ENCODE measurements at places on chromosomes 12 and 14.

GRCh38 chr14:90999299-90999698 is 61.1 kb downstream of the RPS6KA5 start:
- DNase-seq, result no peak

GRCh38 chr12:54002915-54003389 is 3.0 kb downstream of the HOXC9 start:
- no peak for DNase-seq

- DNase-seq, result peak; percentile 7
Measured at GRCh38 chr14:31206536-31207286, 882 bp downstream of the HECTD1 start.

DNA sequence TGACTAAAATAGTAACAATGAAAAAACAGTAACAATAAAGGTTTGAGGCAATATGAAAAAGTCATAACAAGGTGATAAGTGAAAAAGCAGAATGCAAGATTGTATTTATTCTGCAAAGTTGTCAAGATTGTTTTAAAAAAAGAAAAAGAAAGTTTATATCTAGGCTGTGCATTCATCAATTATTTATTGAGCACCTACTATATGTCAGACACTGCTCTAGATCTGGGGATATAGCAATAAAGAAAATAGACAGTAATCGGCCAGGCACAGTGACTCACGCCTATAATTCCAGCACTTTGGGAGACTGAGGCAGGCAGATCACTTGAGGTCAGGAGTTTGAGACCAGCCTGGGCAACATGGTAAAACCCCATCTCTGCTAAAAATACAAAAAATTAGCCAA is 3.8 kb downstream of the PLA2G1B start:
- no peak for DNase-seq

GRCh38 chr12:69644511-69644910 is 33.8 kb upstream of the LRRC10 start:
- no peak for DNase-seq

DNA sequence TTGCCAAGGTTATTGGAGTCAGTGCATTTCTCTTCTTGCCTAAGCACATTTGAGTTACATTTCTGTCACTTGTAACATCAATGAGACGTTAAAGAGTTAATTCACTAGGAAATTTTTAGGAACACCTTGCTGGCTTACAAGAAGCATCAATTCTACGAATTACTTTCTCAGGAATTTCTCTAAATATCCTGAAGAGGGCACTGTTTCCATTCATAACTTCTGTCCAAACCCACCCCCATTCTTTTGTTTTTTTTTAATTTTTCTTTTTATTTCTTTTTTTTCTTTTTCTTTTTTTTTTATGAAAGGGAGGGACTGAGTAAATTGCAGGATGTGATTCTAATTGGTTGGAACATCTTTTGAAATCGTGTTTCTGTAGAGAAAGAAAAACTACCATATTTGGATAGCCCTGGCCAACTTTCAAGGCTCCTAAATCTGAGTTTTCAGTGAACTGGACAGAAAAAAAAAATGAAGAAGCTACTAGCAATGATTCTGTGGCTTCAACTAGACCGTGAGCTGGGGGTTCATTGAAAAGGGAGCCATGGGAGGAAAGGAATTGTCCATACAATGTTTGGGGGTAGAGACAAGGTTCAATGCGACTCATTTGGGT is 285.3 kb downstream of the DAD1 start:
- DNase-seq, result no peak

DNA sequence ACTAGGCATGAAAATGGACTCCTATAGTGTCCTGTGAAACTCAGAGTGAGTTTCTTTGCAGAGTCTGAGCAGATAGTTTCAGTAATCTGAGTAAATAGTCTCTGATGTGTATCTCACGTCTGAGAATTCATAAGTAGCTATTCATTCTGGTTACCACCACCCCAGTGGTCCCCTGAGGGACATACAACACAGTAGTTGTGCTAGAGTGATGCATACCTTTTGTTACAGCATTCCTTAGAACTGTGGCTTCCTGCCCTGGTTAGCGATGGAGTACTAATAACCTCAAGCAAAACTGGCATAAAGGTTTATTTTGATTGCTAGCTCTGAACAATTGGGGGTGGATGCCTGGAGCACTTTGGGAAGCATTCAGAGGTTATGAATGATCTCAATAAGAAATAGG is 114.7 kb downstream of the DAAM1 start:
- DNase-seq, result no peak

GRCh38 chr12:121673013-121673511 is 3.6 kb upstream of the MORN3 start:
- DNase-seq, result no peak

DNA sequence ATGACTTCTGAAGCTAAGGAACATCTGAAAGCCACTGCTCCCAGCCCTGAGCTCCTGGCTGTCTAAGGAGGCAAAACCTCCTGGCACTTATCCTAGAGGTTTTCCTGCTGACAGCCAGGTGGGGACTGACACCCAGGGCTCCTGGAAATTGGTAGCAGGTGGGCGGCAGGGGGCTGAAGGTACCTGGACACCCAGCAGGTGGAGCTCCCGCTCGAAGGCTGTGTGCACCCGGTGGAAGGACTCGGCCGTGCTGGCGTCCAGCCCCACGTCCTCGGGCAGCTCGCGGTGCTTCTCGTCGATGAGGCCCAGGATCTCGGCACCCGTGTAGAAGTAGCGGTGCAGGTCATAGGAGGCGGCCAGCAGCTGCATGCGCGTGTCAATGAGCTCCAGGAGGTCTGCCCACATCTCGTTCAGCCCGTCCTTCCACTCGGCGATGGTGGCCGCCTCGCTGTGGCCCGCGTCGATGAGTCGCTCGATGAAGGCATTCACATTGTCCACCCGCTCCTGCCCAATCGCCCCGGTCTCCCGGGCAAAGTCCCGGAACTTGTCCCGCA is 68.2 kb downstream of the PLEKHG3 start:
- DNase-seq, result no peak

DNA sequence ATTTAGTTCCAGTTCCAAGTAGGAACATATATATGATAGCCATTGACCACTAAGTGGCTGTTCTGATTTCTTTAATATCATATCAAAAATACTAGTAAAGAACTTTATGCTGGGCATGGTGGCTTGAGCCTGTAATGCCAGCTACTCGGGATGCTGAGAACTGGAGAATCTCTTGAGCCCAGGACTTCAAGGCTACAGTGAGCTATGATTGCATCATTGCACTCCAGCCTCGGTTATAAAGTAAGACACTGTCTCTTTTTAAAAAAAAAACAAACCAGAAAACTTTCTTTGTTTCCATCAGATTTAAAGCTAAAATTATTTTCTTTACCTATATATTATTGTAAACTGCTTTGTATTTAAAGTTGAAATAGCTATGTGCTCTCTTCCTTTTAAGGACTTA is 127.0 kb downstream of the SCAF11 start:
- DNase-seq, result no peak

- no peak for DNase-seq
Measured at GRCh38 chr12:122799641-122800243, 25.4 kb downstream of the CCDC62 start.

- DNase-seq, result no peak
Measured at GRCh38 chr12:84712747-84713146, 199.9 kb downstream of the SLC6A15 start.

DNA sequence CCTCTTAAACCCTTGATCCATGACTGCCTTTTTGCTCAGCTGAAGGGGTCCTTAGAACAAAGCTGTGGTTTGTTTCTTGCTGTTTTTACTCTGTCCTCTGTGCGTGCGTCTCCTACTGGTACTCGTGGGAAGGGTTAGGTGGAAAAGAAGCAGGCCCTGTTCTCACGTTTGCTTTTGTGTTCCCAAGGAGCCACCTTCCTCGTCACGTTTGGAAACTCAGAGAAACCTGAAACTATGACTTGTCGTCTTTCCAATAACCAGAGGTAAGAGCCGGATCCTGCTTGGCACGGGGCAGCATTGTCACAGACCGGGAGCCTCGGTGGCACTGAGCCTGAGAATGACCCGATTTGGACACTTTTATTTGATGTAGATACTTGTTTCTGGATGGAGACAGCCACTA is 13.1 kb downstream of the ZFYVE21 start:
- no peak for DNase-seq

GRCh38 chr14:101065246-101065645 is 161.7 kb upstream of the RTL1 start:
- DNase-seq, result no peak

- no peak for DNase-seq
Measured at GRCh38 chr12:124660851-124661250, 93.4 kb upstream of the NCOR2 start.

DNA sequence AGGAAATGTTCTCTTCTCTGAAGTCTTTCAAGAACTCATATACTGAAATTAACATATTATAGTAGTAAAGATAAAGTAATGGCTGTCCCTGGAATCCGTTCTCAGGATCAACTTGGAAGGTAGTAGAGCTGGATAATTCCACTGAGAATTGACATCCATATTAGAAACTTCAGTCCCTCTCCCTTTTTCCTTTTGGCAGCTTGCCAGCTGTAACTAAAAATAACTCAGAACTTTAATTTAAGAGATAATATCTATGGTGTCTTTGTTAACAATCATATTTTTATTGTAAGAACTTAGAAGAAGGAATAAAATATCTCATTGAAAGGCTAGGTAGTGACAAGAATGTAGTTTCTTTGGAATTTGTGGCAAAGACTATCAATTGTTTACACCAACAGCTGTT is 61.4 kb upstream of the PLEKHA5 start:
- DNase-seq, result no peak

DNA sequence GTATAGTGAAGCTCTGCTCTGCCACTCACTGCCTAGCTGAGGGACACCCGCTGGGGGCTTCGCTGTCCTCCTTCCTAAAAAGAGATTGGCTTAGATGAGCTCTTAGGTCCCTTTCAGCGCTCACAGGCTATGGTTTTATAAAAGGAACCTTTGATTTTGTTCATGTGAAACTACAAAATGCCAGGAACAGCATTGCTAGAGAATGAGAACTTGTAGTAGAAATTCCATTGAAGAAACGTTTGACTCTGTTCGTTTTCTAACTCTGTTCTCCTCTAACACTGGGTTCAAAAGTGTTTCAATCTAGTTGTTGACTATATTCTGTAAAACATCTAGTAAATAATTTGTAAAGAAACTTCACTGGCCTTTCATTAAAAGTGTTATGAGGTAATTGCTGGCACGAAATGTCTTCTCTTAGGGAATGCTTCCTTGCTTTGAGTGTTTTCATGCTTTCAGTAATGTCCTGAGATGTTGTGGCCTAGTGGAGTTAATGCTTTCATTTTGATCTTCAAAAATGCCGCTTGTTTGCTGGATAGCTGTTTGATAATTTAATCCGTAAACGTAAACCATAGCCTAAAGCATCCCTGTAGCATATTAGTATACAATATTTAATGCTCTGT is 1.6 kb downstream of the MARK3 start:
- no peak for DNase-seq

DNA sequence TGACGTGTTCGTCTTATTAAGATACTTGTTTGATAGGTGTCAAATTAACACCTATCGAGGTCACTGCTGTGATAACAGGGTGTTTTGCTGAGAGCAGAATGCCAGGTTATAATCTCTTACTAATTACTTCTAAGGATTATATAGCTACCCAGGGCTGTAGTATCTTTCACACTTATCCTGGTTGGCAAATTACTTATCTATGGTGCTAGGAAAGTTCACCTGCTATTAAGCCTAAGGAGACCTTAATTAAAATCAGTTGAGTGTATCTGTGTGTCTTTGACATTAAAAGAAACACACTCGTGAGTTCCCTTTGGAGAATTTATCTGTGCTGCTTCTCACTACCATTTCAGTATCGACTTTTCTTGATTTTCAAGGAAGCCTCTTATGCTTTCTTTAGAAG is 301.6 kb upstream of the SLC16A7 start:
- DNase-seq, result no peak

DNA sequence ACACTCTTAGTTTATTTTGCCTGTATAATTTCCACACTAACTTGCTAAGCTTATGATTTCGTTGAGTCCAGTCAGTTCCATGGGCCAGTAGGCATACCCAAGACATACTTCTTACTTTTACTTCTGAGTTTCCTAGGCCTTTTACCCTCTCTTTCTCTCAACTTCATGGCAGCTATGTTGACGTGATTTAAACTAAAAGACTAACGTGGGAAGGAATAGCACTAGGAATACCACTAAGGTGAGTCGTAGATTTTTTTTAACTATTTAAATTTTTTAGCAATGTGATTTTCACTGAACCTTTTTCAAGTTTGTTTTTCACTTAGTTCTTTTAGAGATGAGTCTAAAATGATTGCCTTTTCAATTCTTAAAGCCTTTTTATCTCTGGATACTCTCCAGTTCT is 793.5 kb upstream of the NOVA1 start:
- no peak for DNase-seq

- DNase-seq, result no peak
Measured at GRCh38 chr12:6430124-6430989, 14.4 kb upstream of the CD27 start.

- no peak for DNase-seq
Measured at GRCh38 chr14:22668417-22668816, 24.3 kb upstream of the OR6J1 start.

DNA sequence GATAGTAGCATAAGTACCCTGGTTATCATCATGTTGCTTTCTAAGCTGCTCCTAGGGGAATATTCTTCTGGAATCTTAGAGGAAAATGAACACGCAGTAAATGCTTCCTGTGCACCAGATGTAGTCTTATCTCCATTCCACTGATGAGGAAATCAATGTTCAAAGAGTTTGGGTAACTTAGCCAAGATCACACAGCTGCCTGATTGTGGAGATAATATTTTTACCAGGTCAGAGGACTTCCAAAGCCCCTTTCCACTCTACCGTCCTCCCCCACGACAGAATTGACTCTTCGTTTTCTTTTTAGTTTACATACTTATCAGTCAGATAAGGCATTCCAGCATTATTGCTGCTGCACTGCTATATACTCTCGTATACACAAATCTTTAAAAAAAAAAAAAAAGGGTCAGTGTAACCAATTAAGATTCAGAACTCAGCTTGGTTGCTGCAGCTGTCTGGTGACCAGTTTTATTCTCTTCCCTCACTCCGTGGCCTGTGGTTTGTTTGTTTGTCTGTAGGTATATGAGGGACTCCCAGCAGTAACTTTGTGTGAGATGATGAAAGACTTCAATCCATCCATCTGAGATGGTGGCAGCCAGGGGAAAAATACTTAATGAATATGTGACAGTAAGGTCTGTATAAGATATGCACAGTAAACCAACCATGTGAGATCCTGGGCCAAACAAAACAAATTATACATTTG is 110.5 kb downstream of the TGFB3 start:
- DNase-seq, result no peak

GRCh38 chr12:49853671-49854070 is 10.8 kb upstream of the BCDIN3D start:
- no peak for DNase-seq

GRCh38 chr14:51653079-51653774 is 1.5 kb downstream of the FRMD6 start:
- no peak for DNase-seq

- DNase-seq, result no peak
Measured at GRCh38 chr12:1836241-1836803, 16.0 kb downstream of the LRTM2 start.

DNA sequence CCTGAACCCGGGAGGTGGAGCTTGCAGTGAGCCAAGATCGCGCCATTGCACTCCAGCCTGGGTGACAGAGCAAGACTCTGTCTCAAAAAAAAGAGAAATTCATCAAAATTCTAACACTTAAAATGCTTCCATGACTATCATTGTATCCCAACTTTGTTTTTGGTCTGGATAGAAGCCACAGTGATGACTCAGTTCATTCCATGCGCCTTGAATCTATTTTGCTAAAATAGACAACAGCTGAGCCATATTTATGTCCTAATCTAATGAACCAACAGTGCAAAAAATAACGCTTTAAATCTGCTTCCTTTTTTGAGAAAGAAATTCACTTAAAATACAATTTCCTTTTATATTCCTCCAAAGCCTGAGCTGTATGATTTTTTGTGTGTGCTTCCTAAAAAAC is 23.2 kb upstream of the BICD1 start:
- no peak for DNase-seq

Measured in NCI-H187 (cell line).